ENCODE measurements at places on chromosomes 12 and 14.
A peak's percentile ranks its signal among the peaks of the same experiment; 100 is the strongest.

DNA sequence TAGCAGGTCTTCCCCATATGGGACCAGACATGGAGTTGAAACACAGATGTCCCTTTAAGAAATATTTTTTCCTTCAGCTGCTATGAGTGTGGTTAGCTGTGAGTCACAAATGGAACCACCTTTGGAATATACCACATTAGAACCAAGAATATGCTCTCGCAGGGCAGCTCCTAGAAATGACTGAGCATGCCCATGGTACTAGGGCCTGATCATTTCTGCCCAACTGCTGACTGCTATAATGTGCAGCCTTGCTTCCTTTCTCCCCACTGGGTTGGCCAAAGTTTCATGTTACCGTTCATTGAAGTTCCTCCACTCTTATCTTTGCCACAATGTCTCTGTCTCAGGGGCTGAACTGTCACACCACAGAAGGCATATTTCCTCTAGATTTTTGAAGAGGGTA lies 1074.6 kb downstream of the FLRT2 start:
- no peak for DNase-seq

GRCh38 chr14:52609445-52610044 lies 56.9 kb downstream of the GPR137C start:
- DNase-seq = no peak

- DNase-seq = no peak
Observed at GRCh38 chr12:115618105-115618504, 659.4 kb downstream of the MED13L start.

DNA sequence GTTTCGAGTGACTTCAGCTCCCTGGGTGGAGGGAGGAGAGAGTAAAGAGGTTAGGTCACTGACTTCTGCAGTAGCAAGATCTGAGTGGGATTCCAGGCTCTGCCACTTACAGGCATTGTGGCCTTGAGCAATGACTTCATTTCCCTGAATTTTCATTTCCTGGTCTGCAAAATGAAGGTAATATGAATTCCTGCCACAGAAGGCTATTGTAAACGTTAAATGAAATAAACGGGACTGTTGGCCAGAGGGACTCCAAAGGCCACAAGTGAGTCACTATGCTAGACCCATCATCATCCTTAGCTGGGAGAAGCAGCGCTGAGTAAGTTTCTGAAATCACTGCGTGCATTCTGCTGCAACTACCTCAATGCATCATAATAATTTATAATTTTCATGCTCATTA lies 807.8 kb downstream of the AACS start:
- no peak for DNase-seq

DNA sequence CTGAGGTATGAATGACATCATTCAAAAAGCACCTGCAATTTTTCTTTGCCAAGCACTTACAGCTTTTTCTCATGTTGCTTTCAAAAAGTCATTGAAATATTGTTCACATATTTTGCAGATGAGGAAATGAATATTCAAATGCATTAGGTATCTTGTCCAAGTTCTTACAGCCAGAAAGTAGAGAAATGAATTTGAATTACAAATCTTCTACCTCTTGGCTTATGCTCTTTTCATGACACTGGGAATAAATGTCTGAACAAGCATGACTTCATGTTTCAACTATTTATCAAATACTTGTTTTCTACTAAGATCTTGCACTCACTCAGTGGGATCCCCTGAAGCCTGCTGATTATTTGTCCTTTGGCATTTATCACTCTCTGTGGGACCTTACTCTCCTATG lies 267.2 kb upstream of the BTG1 start:
- no peak for DNase-seq

DNA sequence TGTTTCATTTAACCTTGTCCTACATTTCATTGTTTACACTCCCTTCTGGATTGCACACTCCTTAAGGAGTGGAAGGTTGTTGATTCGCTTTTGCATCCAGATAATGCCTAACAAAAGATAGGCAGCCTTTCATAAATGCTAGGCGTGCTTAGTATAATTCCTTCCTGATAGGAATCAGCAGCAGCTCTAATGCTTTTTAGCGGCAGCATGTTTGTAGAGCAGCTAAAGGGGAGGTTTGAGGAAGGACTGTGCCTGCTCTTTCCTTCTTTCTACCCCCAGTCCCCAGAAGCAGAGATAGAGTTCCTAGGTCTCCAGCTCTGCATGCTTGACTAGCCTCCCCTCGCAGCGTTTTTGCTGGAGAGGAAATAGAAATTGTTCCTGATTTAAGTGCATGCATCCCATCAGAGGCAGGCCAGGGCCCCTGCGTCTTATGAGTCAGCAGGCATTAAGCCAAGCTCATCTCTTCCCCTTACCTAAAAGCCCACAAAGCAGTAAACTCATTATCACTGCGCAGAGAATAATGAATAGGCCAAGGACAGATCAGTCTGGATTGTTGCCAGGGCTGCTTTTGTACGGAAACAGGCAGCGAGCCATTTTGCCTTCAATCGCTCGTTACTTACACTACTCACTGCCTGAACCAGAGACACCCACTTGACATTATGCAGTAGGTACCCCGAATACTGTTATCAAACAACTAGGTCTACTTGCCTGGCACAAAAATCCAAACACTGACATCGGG lies 14.0 kb upstream of the TBPL2 start:
- DNase-seq = no peak

DNA sequence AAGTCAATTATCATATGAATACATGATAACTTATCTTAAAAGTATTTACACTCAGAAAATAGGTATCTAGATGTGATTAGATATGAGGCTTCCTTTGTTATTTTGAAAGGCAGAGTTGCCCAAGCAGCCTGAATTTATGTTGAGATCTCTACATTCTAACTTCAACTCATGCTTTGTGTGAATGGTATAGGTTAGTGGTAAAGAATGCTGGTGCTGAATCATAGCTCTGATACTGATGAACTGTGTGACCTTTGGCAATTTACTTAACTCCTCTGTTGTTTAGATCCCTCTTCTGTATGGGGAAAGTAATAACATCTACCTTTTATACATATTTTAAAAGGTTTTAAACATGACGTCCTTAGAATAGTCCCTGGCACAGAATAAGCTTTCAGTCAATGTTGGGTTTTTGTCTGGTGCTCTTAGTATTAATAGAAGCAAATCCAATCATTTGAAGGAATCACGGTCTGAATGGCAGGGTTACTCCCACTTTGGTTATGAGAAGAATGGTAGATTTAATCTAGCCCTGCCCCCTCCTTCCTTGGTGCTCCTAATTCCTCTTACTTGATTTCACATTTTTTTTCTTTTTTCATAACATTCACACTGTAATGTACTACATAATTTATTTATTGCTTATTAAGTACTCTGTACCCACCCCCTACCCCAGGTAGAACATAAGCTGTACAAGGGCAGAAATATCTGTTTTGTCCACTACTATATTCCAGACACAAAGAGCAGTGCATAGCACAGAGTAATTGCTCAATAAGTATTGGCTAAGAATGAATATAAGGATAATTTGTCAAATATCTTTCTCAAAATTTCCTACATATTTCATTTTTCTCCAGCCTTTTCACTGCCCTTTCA lies 203.3 kb upstream of the KRR1 start:
- no peak for DNase-seq

DNA sequence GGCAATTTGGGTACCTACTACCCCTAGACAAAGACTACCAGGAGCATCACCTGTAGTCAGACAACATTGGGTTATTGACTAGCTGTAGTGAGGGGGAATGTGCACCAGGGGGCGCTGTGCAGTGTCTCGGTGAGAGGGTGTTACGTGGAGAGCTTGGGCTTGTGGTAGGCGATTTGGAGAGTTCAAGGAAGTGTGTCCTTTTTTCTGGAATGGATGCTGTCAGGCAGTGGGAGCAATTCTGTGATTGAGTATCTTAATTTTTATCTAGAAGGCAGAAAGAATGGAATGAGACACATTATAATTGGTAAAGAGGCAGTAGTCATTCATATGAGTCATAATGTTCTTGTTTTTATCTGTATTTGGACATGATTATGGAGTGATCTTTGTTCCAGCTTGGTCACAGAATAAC lies 187.7 kb downstream of the GALC start:
- DNase-seq = peak; percentile 86

DNA sequence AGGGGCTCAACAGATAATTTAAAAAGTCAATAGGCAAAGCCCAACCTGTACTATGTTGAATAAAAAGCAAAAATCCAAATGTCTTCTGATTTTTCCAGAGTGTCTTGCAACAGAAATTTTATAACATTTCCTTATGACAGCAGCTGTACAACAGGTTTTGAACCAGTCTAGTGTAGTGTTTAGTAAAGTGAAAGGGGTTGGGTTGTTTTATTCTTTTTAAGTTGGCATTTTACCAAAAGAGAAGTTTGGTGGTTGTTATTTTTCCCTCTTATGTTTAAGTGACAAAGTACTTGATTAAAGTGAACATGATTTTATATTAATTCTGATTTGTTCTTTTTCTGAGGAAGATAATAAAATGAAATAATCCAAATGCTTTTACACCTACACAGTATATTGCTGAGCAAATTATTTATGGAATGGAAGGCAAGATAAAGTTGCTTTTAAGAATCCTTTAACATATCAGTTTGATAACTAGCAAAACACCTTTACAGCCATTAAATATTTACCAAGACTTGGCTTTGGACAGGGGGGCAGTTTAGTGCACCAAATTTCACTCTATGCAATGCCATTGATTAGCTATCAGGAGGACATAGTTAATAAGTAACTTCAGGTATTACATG lies 128.9 kb downstream of the FOXA1 start:
- DNase-seq = no peak

GRCh38 chr12:124767066-124767821 lies 96.4 kb downstream of the SCARB1 start:
- DNase-seq = peak; percentile 99

DNA sequence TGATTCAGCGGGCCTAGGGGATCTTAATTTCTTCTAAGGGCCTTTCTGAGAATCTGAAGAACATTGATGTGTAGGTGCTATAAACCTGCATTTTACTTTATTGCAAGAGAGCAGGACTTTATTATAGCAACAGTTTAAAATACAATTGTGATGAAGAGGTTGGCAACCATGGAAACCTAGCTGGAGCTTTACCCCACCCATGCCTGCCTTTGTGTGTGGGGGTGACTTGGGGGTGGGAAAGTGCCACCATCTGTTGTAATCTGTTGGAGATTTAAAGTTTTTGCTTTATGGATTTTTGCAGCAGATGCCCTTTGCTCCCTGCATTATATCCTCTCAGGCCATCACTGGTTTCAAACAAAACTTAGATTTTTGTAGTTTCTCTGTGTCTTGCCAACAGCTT lies 64.6 kb downstream of the ATG14 start:
- DNase-seq = no peak

DNA sequence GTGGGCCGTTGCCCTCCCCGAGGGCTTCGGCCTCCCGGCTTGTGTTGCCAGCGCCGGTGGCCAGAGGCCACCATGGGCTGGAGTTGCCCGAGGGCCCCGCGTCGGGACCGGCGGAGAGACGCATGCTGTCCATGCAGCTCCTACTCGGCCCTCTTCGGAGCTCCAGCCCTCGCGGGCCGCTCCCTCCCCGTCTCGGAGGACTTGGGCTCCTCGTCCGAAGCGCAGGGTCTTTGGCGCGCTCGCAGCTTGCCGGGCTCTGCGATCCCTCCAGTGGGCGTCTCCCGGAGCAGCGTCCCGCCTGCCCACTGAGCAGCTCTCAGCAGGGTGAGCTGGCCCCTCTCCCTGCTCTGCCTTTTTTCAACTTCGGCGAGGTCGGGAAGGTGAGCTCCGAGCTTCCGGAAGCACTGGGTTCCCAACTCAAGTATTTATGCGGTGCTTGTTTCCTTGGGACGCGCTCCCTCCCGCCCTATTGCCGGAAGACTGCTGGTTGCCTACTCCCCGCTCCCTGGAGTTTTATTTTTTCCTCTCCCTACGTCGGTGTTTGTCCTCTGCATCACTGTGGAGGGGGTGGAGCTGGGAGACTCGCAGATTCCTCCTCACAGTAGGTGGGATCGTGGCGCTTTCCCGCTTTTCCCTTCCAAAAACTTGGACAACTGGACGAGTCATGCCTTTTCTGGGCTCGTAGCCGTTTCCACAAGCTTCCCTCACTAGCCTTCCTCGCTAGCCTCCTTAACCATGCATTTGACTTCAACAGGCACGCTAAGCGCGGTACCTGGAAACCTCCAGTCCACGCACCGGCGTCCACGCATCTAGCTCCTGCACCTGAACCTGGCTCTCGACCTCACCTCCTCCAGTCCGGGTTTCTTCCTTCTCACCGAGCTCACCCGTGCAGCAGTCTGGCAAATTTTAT lies at the start of gene AVPR1A:
Gene AVPR1A, minus strand, starts transcription at position 489 of the 910 bp plus-strand sequence. Its CDS starts 365 bp downstream, at position 124.
- peak; percentile 48 for DNase-seq

GRCh38 chr14:99718031-99718810 lies 34.1 kb downstream of the CYP46A1 start:
- DNase-seq = peak; percentile 20

DNA sequence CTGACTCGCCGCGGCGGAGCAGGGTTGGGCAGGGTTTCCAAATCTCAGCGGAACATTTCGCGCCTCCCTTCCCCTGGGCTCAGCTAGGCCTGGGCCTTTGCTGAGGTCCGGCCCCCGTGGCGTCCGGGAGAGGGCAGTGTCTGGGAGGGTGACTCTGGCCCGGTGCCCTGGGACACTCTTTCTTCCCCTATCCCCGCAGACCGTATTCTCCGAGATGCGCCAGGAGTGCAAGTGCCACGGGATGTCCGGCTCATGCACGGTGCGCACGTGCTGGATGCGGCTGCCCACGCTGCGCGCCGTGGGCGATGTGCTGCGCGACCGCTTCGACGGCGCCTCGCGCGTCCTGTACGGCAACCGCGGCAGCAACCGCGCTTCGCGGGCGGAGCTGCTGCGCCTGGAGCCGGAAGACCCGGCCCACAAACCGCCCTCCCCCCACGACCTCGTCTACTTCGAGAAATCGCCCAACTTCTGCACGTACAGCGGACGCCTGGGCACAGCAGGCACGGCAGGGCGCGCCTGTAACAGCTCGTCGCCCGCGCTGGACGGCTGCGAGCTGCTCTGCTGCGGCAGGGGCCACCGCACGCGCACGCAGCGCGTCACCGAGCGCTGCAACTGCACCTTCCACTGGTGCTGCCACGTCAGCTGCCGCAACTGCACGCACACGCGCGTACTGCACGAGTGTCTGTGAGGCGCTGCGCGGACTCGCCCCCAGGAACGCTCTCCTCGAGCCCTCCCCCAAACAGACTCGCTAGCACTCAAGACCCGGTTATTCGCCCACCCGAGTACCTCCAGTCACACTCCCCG lies 3.0 kb downstream of the WNT1 start:
- DNase-seq = no peak

- DNase-seq = no peak
Observed at GRCh38 chr12:94133964-94134795, 14.2 kb upstream of the PLXNC1 start.

GRCh38 chr14:20499881-20500280 lies 5.5 kb upstream of the RNASE10 start:
- DNase-seq = no peak

DNA sequence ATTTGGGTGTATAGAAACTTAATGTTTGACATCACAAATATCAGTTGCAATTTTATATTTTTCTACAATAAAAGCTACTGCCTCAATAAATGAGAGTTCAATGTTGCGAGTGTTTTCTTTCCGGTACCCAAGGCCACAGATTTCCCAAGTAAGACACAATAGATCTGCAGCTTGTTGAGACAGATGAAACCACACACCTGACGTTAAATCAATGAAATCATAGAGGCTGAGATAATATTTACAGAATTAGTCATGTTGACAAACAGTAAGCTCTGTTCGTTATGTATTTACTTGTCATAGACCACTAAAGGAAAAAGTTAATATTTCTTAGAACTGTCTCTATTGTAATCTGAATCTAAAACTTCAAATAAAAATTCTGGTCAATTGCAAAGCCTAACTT lies 49.2 kb upstream of the PTHLH start:
- DNase-seq = no peak

Data from activated CD8-positive, alpha-beta memory T cell treated with anti-CD3 and anti-CD28 coated beads, Interleukin-2, amount 50 U/mL, for 48 hours (primary cell).